ENCODE measurements at places on chromosomes 16 and 17.

- DNase-seq, result no peak
Measured at GRCh38 chr16:81875461-81875860, 96.4 kb downstream of the PLCG2 start.

- DNase-seq, result no peak
Measured at GRCh38 chr17:50618300-50618699, 16.4 kb upstream of the ABCC3 start.

GRCh38 chr17:78696016-78696982, 85.8 kb downstream of the CYTH1 start:
- DNase-seq, result no peak

GRCh38 chr17:2251098-2251497, 52.5 kb downstream of the SMG6 start:
- DNase-seq, result no peak

- DNase-seq, result no peak
Measured at GRCh38 chr16:53672461-53672860, 31.2 kb downstream of the RPGRIP1L start.
